ENCODE measurements at places on chromosomes 7 and 10. TPM values are rescaled to one million over a fixed set of nuclear protein-coding genes. Genes with fewer than 3 reads are reported as not detected.

- DNase-seq: no peak
Measured at GRCh38 chr10:4186849-4187540, 402.0 kb upstream of the KLF6 start.

DNA sequence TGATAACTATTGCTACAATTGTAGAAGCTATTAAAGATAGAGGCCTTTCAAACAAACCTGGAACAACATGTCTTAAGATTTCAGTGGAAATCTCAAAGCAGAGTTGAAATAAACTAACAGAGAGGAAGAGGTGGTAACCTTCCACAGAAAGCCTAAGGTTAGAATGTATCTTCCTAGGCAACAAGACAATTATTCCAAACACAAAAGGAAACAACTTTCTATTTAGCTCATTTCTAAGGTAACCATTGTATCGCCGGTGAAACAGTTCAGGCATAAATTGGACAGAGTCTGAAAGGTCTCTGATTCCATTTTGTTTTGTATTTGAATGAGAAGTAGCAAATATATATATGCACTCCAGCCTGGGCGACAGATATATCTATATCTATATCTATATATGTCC, 30.7 kb upstream of the HYCC1 start:
- no peak for DNase-seq

- no peak for DNase-seq
Measured at GRCh38 chr7:1054861-1055450, 10.6 kb downstream of the GPR146 start.

- no peak for DNase-seq
Measured at GRCh38 chr7:30910411-30911073, 1.1 kb upstream of the AQP1 start.

- DNase-seq: no peak
Measured at GRCh38 chr10:30172091-30172490, 112.7 kb upstream of the JCAD start.

DNA sequence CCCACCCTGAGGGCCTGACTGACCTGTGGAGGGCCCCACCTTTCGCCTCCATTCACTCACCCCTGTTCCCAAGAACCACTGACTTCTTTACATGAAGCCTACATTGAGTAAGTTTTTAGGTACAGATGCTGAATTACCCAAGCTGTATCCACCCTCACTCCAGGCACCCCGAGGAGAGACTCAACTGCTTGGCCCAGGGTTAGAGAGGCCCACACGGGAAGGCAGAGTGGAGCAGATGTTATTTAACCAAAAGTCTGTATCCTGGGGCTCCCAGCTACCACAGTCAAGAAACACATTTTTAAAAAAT, 213.1 kb upstream of the FRMD4A start:
- DNase-seq: no peak

- DNase-seq: no peak
Measured at GRCh38 chr10:50410066-50410811, 158.9 kb upstream of the ASAH2 start.

DNA sequence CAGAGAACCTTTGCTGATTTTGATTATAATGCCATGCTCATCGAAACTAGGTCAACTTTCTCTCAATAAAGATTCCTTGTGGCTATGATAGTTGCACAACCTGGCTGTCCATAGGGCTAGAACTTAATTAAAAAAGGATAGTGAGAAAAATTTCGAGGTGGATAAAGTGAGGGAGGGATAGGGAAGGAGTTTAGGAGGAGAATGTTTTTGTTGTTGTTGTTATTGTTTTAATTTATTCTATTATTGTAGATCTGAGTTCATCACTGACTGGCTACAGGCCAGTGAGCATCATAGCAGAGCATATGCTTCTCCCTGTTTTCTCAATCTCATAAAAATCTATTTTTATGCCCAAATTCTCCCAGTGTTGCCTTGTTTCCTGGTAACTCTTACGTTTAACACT, 688.7 kb upstream of the GRM3 start:
- no peak for DNase-seq

GRCh38 chr10:73888514-73888913, 14.2 kb upstream of the CAMK2G start:
- DNase-seq: no peak

GRCh38 chr7:55020466-55020871, 1.7 kb downstream of the EGFR start:
- DNase-seq: no peak

DNA sequence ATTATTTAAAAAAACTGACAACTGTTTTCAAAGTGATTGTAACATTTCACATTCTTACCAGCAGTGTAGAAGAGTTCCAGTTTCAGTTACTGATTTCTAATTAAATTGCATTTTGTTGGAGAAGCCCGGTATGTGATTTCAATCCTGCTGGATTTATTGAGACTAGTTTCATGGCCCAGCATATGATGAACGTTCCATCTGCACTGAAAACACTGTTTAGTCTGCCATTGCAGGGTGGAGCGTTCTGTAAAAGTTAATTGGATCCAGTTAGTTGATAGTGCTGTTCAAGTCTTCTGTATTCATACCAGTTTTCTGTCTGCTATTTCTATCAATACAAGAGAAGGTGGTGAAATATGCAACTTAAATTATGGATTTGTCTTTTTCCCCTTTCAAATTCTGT, 37.3 kb upstream of the CCNY start:
- DNase-seq: no peak

GRCh38 chr10:11326913-11327616, 284.4 kb downstream of the USP6NL start:
- DNase-seq: no peak

- no peak for DNase-seq
Measured at GRCh38 chr10:70265032-70265689, 18.6 kb downstream of the NPFFR1 start.

DNA sequence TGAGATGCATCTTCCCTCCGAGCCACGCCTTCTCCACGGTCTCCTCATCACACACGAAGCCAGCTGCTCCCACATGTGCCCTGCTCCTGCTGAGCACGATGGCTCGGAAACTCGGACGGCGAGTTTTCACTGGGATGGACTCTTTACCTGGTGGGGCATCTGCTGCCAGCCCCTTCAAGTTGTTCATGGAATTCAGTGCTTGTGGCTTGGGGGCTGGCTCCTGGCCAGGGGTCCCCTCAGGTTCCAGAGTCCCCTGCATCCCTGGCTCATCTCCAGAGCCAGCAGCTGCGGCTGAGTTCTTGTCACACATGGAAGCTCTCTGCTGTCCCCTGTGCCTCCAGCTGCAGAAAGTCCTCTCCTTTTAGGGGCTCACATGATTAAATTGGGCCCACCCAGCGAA, 654.0 kb downstream of the SDK1 start:
- no peak for DNase-seq

DNA sequence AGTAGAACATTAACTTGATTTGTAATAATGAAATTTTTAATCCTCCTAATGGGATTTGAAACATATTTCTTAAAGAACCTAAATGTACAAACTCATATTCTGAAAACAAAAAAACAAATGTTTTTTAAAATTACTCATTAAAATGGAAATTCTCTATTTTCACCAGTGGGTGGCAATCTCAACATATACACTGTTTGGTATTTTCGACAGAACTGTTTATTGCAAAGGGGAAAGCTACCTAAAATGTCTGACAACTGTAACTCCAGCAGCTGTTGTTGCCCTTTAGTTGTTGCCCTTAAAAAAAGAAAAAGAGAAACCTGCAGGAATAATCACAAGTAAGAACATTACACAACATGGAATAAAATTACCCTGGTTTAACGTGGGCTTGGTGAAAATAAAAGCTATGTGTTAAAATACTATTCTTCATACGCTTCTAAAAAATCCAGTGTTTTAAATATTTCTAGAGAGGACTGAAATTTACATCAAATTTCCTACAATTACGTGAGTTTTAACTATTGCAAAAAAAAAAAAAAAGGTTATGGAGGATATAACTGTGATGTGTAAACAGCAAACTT, 54.5 kb downstream of the COL1A2 start:
- peak; percentile 5 for DNase-seq

- no peak for DNase-seq
Measured at GRCh38 chr7:13987395-13987794, 2.1 kb downstream of the ETV1 start.

- DNase-seq: no peak
Measured at GRCh38 chr10:132939957-132940790, 2.2 kb downstream of the CFAP46 start.

Gene TRPV5
- total RNA-seq: not detected

Gene CDC14C
- total RNA-seq: not detected

Gene SDHAF3
- 16.4 TPM for total RNA-seq

Gene HKDC1
- total RNA-seq: 126 TPM

Gene RTKN2
- 6.7 TPM for total RNA-seq

Gene SORBS1
- total RNA-seq: 4.0 TPM

Gene CXCL12
- total RNA-seq: 13.0 TPM

Gene CUBN
- total RNA-seq: 1.3 TPM

Gene TCERG1L
- 0.75 TPM for total RNA-seq
